Nephron progenitor cell (in vitro differentiated cells): ENCODE measurements at places on chromosomes 1 and 21.
A peak's percentile ranks its signal among the peaks of the same experiment; 100 is the strongest.

DNA sequence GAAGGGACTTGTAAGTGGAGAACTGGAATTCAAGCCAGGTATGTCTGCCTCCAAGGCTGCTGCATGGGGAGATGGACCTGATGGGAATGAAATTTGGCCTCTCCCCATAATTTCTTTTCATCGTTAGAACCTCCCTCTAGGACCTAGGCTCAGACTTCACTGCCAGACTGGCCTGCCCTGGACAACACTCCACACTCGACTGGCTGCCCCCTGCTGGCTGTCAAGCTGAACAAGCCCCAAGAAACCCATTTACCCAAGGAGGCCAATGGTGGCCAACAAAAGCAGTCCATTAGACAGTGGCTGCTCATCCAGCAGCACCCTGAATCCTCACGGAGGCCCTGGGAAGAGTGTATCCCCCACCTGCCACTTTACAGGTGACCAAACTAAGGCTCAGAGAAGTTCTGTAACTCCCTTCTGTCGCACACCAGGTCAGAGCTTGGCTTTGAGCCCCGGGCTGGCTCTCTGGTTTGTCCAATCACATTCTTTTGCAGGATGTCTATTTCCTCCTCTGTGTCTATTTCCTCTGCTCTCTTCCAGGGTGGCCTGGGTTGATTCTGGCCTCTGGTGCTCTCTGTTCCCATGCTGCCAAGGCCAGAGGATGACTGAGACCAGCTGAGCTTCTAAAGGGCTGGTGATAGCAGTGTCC, 3.8 kb downstream of the RNF186 start:
- DNase-seq, result peak; percentile 34

GRCh38 chr1:245589906-245590305, 435.1 kb downstream of the KIF26B start:
- DNase-seq, result no peak

DNA sequence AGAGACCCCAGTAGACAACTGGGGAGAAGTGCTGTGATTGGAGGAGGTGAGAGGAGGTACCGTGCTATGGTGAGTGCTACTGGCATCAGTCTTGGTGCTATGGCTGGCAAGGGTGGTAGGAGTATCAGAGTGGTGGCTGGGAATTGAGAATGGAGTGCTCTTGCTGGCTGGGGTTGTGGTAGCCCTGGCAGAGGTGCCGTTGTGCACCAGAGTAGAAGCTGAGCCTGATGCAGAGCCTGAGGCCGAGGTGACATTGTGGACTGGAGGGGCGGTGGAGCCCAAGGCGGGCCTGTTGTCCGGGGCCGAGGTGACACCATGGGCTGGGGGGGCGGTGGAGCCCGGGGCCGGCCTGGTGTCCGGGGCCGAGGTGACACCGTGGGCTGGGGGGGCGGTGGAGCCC, 14.6 kb downstream of the TRIM46 start:
- no peak for DNase-seq

GRCh38 chr1:219731771-219732170, 118.9 kb upstream of the ZC3H11B start:
- DNase-seq, result no peak

DNA sequence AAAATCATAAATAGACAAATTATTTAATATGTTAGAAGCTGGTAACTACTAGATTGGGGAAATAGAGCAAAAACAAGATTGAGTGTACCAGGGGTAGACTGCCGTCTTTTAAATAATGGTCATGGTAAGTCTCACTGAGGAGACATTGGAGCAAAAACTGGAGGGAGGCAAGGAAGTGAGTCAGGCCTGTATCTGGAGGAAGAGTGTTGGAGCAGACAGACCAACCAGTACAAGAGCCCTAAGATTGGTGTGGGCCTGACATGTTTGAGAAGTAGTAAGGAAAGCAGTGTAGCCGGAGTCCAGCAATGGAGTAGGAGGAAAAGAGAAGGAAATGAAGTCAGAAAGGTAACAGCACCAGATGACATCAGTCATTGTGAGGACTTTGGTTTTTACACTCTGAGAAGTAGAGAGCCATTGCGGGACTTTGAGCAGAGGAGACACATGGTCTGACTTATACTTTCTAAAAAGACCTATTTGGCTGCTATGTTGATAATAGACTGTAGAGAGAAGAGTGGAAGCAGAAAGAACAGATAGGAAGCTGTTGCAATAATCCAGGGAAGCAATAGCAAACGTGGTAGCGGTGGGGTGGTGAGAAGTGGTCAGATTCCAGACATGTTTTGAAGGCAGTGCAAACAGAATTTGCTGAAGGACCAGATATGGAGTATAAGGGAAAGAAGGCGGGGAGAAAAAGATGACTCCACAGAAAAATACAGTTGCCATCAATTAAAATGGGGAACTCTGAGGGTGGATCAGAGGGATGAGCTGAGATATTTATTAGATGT, 44.7 kb upstream of the GJA5 start:
- DNase-seq, result no peak

GRCh38 chr1:182600745-182601415, 3.3 kb downstream of the RGS16 start:
- DNase-seq, result no peak

GRCh38 chr1:173267453-173267945, 60.4 kb upstream of the TNFSF4 start:
- no peak for DNase-seq

DNA sequence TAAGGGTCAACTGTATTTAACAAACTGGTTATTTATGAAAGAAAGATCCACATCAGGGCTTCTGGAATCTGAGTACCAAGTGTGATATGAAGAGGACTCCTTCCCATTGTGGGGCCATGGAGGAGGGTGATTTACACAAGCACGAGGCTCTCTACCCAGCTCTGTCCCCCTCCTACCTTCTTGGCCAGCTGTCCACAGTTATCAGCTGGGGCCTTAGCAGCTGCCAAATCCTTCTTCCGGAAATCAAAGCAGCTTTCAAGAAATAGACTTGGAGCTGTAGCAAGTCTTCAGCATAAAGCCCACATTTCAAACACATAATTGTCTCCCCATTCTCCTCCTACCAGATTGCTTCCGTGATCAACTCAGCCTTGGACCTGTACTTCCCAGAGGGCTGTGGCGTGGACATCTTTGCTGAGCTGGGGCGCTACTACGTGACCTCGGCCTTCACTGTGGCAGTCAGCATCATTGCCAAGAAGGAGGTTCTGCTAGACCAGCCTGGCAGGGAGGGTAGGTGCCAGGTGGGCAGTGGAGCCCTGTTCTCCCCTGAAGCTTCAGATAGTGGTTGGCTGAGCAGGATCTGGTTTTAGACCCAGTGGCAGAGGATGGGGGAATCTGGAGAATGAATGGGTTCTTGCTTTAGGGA, 15.5 kb downstream of the AZIN2 start:
- no peak for DNase-seq

DNA sequence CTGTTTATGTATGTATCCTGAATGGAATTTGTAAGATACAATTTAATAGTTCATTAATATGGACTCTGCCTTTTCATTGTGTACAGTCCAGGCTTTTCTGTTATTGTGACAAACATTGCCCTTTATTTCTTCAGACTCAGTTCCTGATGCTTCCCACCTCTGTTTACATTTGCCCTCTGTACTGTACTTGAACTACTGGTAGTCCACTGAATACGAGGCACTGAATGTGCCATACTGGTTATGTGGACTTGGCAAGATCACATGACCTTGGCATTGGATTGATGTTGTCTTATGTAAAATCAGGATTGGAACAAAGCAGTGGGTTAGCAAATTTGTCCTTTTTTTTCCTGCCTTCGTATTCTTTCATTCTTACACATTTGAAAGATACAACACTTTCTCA, 27.8 kb downstream of the RALGPS2 start:
- DNase-seq, result no peak

DNA sequence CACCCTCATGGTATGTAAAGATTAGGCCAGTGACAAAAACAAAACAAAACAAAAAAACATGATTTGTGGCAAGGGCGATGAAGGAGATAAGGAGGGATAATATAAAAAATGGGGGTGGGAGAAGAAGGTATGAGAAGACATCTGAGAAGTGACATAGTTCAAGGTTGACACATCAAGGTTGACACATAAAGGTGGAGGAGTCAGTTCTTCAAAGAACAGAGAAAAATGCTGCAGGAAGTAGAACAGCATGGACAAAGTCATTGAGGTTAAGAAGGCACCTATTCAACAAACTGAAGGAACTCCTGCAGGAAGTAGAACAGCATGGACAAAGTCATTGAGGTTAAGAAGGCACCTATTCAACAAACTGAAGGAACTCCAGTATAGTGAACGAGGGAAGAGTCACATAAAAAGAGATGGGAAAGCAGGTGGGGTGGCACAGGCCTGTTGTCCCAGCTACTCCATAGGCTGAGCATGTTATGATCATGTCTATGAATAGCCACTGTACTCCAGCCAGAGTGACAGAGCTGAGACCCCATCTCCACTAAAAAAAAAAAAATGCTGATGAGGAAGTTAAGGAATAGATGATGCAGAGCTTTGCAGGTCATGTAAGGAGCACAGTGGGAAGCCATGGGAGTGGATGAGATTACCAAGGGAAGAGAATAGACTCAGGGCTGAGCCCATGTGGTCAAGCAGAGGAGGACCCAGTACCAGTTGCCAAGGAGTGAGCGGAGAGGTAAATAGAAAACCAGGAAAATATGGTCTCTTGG, 101.5 kb downstream of the ZFYVE9 start:
- DNase-seq, result no peak

DNA sequence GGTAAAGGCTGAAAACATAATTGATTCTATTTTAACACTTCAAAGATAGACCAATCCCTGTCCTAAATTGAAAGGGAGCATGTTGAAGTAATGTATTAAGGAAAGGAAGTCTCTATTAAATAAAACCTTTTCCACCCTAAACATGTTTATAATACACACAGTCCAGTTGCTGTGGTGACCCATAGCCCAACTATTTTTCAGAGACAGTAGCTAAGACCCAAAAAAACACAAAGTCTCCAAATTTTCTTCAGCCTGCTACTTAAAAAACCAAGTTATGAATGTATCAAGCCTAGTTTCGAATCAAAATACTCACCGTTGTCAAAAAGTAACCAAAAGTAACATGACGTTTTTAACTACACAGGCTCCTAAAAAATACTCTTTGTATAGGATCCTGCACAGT, 1.6 kb downstream of the ELK4 start:
- DNase-seq, result no peak

- no peak for DNase-seq
Measured at GRCh38 chr1:160733898-160734297, 5.1 kb upstream of the SLAMF7 start.

DNA sequence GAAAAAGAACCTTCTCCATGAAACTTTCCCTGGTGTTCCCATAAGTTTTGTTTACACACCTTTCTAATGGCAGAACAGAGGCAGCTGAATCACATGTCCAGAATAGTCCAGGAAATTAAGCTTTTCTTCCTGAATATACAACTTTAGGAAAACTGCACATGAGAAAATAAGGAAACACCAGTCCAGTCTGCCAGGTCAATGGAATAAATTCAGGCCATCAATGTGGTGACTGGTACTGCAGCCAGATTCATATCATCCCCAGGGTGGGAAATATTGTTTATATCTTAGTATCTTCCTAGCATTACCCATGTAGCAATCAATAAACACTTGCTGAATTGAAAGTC, 6.7 kb upstream of the FBXO28 start:
- no peak for DNase-seq

- DNase-seq, result no peak
Measured at GRCh38 chr21:31683029-31683428, 23.5 kb downstream of the SOD1 start.

DNA sequence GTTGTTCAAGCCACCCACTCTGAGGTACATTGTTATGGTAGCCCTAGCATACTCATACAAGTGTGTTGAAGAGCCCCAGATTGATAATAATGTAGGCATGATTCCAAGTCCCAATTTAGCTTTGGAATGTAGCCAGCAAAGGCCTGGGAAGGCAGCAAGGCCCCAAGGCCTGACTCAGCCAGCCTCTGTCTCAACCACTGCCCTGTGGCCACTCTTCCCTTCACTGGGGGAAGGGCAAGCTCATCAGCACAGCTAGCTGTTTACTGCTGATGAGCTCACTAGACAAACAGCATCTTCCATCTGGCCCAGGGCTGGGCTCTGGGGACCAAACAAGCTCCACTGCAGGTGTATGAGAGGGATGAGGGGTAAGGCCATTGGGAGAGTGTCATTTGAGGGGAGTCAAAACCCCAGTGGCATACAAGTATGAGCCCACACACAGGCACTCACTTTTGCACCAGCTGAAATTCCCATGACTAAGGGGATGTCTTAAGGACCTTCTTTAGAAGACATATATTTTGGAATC, 2.2 kb upstream of the IRF6 start:
- DNase-seq, result no peak

- DNase-seq, result no peak
Measured at GRCh38 chr1:42311138-42311537, 23.9 kb downstream of the FOXJ3 start.

GRCh38 chr1:20439282-20439681, 46.7 kb downstream of the CAMK2N1 start:
- peak; percentile 28 for DNase-seq

- no peak for DNase-seq
Measured at GRCh38 chr1:77081834-77082233, 137.4 kb downstream of the PIGK start.

GRCh38 chr21:46125846-46126301, 28.0 kb downstream of the COL6A2 start:
- no peak for DNase-seq

DNA sequence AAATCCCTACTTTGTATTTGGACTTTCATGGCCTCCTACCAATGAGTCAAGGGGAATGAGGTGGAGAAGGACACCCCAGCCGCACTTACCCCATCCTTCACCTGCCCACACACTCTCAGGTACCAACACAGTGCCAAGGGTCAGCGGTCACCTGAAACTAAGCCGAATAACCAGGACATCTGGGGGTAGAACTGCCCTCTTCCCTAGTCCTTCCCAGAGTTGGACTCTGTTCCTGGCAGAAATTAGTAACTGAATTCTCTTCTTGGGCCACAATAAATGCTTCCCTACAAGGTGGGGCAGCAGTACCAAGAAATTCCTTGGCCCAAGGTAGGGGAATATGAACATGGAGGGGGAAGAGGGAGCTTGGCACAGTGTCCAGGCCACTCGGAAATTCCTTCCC, 7.3 kb downstream of the SLC45A3 start:
- no peak for DNase-seq

GRCh38 chr1:107954126-107954525, 10.9 kb downstream of the VAV3 start:
- DNase-seq, result no peak

GRCh38 chr1:158286941-158287346, 2.8 kb upstream of the CD1C start:
- no peak for DNase-seq

GRCh38 chr21:24023936-24024335, 1583.3 kb downstream of the MRPL39 start:
- no peak for DNase-seq

- DNase-seq, result peak; percentile 13
Measured at GRCh38 chr1:220526294-220526693, 1.6 kb upstream of the MARK1 start.

- peak; percentile 26 for DNase-seq
Measured at GRCh38 chr21:21101911-21102310, 103.7 kb downstream of the NCAM2 start.

DNA sequence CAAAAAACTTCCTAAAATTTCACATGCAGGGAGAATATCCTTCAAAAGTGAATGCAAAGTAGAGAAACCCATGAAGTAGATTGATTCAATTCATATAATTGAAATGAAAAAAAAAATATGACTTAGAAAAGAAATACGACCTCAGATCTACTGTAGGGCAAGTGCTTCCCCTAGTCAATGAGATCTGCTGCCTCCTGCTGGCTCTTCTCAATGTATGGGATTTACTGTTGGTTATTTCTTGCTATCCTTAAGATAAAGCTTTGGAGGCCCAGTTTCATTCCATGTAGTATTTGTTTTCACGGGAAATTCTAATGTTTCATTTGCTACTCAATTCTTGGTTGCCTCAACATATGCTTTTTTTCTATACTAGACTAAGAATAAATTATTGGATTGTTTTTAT, 46.2 kb downstream of the ZNF648 start:
- no peak for DNase-seq

GRCh38 chr1:1345860-1346500, 3.2 kb downstream of the DVL1 start:
- no peak for DNase-seq
